ENCODE measurements at places on chromosomes 4 and X. TPM values are rescaled to one million over a fixed set of nuclear protein-coding genes. Genes with fewer than 3 reads are reported as not detected.

The PPEF2 gene
- total RNA-seq, result not detected

The ALG13 gene
- 50.3 TPM for total RNA-seq

The TEX13D gene
- not detected for total RNA-seq

The PABPC4L gene
- 1.1 TPM for total RNA-seq

The EPGN gene
- total RNA-seq, result not detected

The SPACA5 gene
- not detected for total RNA-seq

The NHSL2 gene
- 5.6 TPM for total RNA-seq

The GAGE13 gene
- not detected for total RNA-seq

The UGT2B11 gene
- total RNA-seq, result not detected

The CLGN gene
- not detected for total RNA-seq

The PHKA1 gene
- 6.5 TPM for total RNA-seq

The EDA2R gene
- total RNA-seq, result 1.1 TPM

The PLP1 gene
- 1.3 TPM for total RNA-seq

The MAGEA8 gene
- not detected for total RNA-seq

The XKRX gene
- not detected for total RNA-seq

The PDE5A gene
- 17.9 TPM for total RNA-seq

The BANK1 gene
- 19.9 TPM for total RNA-seq

The HEPH gene
- total RNA-seq, result 0.49 TPM

The FRMPD3 gene
- total RNA-seq, result not detected

The MAOA gene
- total RNA-seq, result 311 TPM

The GJB1 gene
- total RNA-seq, result not detected

The FAM156A gene
- total RNA-seq, result 9.9 TPM

The RFC1 gene
- 42.3 TPM for total RNA-seq

The LRIT3 gene
- 0.19 TPM for total RNA-seq

The SCD5 gene
- total RNA-seq, result 6.6 TPM

The SNCA gene
- total RNA-seq, result 4.7 TPM

The ETDB gene
- total RNA-seq, result not detected

The IL13RA1 gene
- total RNA-seq, result 61.0 TPM

All from subcutaneous adipose tissue (tissue), 4 donors.